T follicular helper cell (primary cell): ENCODE measurements at places on chromosomes 5 and 9.

GRCh38 chr5:176425138-176425537 lies 8.8 kb upstream of the CLTB start:
- DNase-seq, result no peak

DNA sequence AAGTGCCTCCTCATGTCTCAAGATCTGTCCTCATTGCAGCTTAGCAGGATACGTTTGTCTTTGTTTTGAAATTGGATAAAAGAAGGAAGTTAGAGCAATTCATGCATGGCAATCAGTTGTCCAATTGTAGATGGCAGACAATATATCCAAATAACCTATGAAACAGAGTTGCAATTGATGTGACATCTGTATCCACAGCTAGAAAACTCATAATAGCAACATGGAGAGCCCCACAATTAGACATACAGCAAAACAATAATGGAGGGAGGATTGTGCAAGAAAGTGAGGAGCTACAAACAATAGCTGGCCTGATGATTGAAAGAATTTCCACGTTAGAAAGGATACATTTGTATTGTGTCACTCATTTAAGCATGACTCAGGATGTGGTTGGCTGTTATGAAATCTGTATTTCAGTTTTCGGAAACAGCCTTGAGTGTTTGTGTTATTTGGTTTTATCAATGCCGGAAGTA lies 132.0 kb downstream of the FAM174A start:
- no peak for DNase-seq

DNA sequence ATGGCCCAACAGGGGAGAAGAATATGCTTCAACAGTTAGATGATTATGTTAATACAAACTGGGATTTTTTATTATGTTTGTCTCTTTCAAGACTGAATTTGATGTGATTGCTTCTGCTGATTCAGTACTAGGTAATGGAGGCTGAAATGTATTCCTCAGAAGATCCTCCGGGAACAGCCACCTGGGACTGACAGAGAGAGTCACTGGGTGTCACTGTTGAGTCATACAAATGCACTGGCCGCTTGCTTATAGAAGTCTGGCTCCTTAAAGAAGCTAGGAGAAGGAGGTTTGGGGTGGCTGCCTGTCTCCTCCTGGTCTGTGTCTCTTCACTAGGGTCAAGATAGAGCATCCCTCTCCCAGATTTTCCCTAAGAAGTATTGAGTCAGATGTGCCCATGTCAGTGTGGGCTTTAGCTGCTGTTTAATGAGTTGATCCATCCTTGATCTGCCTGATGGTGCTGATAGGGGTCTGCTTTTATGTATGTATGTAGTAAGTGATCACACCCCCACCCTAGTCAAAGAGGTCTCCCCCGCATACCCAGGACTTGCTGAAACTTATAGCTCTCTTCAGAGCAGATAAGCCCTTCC lies 773.4 kb downstream of the BRINP1 start:
- no peak for DNase-seq

- DNase-seq, result no peak
These were observed 32.4 kb downstream of the STK32A start for GRCh38 chr5:147267082-147267832.

GRCh38 chr5:56601641-56602071 lies 213.7 kb upstream of the MAP3K1 start:
- no peak for DNase-seq

DNA sequence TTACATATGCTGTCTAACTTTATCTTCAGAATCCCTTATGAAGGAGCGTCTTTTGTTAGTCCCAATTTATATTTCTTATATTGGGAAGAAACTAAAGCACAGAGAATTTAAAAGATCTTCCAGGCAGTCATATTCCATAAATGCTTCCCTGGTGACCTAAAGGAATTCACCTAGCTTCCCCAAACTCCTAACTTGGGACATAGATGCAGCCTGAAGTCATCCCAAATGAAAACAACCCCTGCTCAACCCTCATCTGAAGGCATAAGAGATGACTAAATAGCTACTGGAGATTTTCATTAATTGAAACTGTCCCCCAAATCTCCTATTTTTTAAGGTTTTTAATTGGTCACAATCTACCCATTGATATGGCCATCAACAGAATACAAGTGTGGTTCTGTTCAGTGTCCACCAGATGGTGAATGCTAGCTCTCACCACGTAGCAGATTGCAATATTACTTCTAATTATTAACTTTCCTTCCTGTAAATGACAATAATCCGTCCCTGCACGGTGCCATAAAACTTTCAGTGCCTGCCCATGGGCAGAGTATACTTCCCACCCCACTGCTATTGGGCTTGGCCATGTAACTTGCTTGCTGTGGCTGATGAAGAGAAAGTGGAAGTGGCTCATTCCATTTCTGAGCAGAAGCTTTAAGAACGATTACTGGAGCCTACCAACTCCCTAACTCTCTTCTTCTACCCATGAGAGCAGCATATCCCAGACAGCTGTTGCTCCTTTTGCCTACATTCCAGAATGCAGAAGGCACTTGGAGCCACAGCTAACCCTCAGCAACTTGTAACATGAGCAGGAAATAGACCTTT lies 18.7 kb downstream of the PRUNE2 start:
- DNase-seq, result no peak

DNA sequence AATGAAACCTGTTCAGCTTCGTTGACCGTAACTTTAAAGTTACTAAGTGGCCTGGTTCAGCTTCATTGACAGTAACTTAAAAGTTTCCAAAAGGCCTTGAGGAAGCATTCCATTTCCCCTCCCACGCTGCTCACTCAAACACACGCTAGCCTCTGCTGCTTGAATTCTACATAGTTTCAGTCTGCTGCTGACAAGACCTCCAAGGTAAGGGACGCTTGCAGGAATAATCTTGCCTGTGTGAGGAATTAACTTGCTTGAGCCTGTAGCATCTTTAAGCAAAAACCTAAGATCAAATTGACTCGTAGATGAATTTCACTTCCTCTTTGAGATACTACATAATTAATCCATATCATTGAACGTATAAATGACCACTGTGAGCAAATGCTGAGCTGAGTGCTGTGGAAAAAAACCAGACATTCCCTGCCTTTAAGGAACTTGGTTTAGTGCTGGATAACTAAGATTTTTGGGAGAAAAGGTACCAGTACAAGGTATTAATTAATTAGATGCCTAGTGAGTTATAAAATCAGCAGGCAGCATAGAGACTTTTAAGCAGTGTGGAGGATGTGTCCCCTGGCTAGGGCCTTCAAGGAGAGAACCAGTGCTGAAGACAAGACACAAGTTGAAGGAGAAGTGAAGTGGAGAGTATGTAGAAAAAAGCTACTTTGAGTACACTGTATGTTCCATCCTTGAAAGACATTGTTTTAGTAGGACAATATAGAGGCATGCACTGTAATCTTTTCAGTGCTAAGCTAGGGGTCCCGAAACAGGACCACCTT lies 39.2 kb downstream of the GRAMD2B start:
- no peak for DNase-seq

DNA sequence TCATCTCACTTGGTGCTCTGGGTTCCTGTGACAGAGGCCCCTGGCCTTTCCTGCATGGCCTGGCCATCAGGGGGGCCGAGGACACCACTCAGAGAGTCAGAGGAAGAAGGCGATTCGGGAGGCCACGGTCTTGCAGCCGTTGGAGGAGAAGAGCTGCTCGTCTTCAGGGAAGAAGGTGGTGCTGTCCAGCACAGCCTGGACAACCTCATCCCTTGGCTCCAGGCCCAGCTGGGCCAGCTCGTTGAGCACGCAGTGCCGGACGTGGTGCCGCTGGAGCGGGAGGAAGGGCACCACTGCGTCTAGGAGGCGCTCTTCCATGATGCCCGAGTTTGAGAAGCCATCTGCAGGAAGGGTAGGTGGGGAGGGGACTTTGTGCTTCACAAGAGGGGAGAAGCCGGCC lies 3.2 kb downstream of the TOR2A start:
- no peak for DNase-seq

- DNase-seq, result no peak
These were observed 10.9 kb downstream of the LHX2 start for GRCh38 chr9:124022201-124023121.

- no peak for DNase-seq
These were observed 3.7 kb upstream of the IFNB1 start for GRCh38 chr9:21081451-21081850.

- no peak for DNase-seq
These were observed 5.1 kb upstream of the AHRR start for GRCh38 chr5:316210-317085.

GRCh38 chr5:61790678-61791077 lies 458.6 kb downstream of the ZSWIM6 start:
- DNase-seq, result no peak

DNA sequence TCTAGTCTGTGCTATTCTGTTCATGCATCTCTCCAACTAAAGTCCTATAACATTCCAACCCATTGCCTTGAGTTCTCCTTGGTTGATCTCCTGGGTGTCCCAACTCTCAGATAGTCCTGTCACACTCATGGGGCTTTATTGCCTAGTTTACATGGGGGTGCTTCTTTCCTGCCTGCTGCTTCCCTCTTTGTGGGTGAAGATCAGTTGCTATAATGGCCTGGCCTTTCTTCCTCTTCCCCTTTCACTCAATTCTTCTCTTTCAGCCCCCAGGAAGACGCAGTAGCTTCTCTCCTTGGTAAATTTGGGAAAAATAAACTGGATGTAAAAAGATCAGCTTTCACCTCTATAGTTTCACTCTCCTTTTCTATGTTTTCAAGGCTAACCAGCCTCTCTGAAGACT lies 66.5 kb downstream of the PTCD2 start:
- DNase-seq, result no peak

DNA sequence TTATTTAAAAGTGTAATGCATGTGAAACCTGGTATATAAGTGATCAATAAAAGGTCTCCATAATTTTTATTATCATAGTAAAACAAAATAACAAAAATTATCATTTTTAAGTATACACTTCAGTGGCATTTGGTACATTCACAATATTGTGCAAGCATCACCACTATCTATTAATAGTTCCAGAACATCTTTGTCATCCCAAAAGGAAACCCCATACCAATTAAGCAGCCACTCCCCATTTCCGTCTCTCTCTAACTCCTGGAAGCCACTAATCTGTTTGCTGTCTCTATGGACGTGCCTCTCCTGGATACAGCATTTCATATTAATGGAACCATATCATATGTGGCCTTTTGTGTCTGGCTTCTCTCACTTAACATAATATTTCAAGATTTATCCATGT lies 7.6 kb downstream of the OLFML2A start:
- DNase-seq, result no peak

GRCh38 chr5:57711946-57712345 lies 229.3 kb upstream of the ACTBL2 start:
- DNase-seq, result no peak

- no peak for DNase-seq
These were observed 249.4 kb downstream of the ADAMTSL1 start for GRCh38 chr9:18723366-18723765.

- DNase-seq, result no peak
These were observed 36.5 kb upstream of the EGFL7 start for GRCh38 chr9:136626066-136626725.

DNA sequence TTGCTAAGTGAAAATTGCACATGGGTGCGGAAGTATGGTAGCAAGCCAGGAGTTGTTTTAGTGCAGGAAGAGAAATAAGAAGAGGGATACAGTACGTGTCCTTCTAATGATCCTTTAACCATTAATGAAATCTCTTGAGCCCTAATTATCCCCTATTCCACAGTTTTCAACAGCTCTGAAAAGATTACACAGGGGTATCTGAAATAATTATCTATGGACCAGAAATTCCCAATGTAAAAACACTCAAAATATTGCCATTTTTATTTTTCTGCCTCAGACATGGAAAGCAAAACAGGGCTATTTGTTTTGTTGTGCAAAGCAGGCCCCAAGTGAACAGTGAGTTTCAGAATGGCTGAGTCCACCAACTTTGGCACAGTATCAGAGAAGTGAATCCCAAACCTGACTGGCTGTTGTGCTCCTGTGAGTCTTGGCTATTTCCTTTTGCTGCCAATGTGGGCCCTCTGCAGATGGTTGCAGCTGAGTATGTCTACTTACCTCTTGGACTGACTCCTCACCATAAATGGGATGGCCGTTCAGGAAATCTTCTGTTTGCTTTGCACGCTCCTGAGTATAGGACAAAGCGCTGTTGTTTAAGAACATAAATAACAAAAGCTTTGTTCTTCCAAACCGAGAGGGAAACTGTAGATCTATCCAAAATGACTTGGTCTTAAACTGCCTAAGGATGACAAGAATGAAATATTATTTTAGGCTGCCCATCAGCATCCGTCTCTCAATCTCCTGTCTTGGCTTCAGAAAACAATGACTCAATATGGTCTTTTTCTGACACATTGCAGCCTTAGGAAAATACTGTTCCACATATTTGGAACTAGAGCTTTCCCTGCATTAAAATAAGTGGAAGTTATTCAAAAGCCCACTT lies 204.1 kb downstream of the DEPDC1B start:
- no peak for DNase-seq

GRCh38 chr5:91049800-91050199 lies 333.3 kb downstream of the ARRDC3 start:
- no peak for DNase-seq

DNA sequence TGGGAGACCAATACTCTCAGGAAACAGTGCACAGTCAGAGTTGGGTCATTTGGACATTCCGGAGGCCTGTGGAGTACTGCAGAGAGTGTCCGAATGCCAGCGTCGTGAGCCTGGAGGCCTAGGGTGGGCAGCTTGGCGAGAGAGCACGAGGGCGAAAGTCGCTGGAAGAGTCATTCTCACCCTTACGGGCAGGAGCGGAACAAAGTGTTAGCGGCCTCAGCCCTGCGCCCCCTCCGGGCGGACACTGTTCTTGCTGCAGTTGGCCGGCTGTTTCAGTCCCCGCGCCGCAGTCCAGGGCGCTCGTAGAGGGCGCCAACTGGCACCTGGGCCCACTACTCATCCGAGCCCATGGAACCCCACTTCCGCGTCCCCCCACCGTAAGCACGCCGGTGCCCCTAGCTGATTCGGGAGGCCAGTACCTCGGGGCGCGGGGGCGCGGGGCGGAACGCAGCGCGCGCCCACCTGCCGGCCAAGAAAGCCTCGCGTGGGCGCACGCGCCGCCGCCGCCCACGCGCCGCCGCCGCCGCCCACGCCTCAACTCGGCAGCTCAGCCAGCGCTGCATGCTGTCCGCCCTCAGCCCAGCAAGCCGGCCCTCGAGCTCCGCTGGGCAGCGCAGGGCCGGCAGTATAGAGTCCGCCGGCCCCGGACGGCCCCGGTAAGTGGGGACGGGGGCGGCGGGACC lies 99.7 kb upstream of the CCL21 start:
- DNase-seq, result no peak

DNA sequence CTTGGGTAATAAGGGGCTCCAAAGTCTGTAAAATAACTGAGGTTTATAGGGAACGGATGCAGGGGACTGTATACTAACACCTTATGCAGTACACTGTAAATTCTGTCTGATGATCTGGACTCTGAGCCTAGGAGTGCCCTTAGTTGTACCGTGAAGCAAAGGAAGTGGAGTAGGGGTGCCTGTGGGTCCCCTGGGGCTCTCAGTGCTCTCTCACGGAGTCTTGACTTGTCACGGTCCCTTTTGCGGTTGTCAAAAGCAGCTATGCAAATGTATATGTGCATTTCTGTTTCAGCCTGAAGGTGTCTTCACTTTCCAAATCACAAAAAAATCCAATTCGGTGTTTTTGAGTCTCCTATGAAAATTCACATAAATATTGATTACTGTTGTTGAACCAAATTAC lies 17.8 kb downstream of the DMRT1 start:
- DNase-seq, result no peak
